ENCODE measurements at places on chromosomes 4 and X. TPM values are rescaled to one million over a fixed set of nuclear protein-coding genes. Genes with fewer than 3 reads are reported as not detected.

Gene UGT8
- polyA plus RNA-seq = 0.30 TPM

Gene PNMA6A
- 1.5 TPM for polyA plus RNA-seq

Gene GABRE
- 13.4 TPM for polyA plus RNA-seq

Gene SYP
- polyA plus RNA-seq = 3.6 TPM

Gene SRPX2
- 2.2 TPM for polyA plus RNA-seq

Gene COX7B2
- not detected for polyA plus RNA-seq

Gene TMPRSS11B
- 0.75 TPM for polyA plus RNA-seq

Gene C4orf51
- not detected for polyA plus RNA-seq

Gene SPIN3
- 7.4 TPM for polyA plus RNA-seq

Gene XAGE3
- not detected for polyA plus RNA-seq

Gene BTK
- 14.6 TPM for polyA plus RNA-seq

Gene CENPVL2
- polyA plus RNA-seq = 0.41 TPM

Gene CCDC149
- polyA plus RNA-seq = 6.2 TPM

Gene SH2D1A
- polyA plus RNA-seq = 81.1 TPM

Gene TMEM156
- 23.7 TPM for polyA plus RNA-seq

Gene SSX3
- not detected for polyA plus RNA-seq
